T-helper 2 cell treated with Interferon-gamma antibody and Interleukin-4, amounts not matched to agents 5 μg/mL and 100 μg/mL, for 36 hours (primary cell): ENCODE measurements at places on chromosomes 12 and 14.

- no peak for DNase-seq
These were observed 44.8 kb upstream of the PRMT8 start for GRCh38 chr12:3446235-3446634.

GRCh38 chr12:88145567-88146505 lies 3.7 kb downstream of the TMTC3 start:
- DNase-seq, result no peak

- DNase-seq, result no peak
These were observed 191.5 kb downstream of the SLC5A8 start for GRCh38 chr12:101018540-101018939.

DNA sequence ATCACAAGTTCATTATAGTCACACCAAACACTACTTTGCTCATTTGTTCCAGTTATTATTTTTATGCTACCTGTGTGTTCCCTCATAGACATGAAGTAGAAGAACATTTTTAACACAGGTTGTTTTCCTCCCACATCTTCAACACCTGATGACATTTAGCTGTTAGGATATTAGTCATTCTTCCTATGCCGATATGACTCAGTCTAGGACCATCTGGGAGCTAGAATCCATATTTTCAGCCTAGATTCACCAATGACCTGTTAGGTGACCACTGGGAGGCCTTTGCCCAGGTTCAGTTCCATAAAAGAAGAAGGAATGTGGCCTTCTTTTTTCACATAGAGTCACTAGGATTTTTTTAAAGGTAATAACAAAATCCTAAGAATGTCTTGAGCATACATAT lies 222.8 kb downstream of the C12orf42 start:
- DNase-seq, result no peak

GRCh38 chr12:121114019-121114639 lies 18.5 kb upstream of the P2RX7 start:
- DNase-seq, result no peak
